GM03348 (cell line): ENCODE measurements at places on chromosomes 2 and 18.

- no peak for DNase-seq
These were observed 234.1 kb downstream of the MYT1L start for GRCh38 chr2:2096803-2097464.

DNA sequence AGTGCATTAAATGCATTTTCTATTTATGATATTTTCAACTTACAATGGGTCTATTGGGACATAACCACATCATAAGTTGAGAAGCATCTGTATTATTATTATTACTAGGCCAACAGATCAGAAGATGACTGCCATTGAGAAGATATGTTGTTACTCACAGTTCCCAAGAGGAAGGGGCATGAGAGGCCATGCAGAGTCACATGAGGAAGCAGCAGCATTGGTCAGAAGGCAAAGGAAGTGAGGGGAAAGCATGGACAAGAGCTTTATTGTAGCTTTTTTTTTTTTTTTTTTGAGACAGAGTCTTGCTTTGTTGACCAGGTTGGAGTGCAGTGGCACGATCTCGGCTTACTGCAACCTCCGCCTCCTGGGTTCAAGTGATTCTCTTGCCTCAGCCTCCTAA is 66.2 kb upstream of the LCLAT1 start:
- DNase-seq = no peak

DNA sequence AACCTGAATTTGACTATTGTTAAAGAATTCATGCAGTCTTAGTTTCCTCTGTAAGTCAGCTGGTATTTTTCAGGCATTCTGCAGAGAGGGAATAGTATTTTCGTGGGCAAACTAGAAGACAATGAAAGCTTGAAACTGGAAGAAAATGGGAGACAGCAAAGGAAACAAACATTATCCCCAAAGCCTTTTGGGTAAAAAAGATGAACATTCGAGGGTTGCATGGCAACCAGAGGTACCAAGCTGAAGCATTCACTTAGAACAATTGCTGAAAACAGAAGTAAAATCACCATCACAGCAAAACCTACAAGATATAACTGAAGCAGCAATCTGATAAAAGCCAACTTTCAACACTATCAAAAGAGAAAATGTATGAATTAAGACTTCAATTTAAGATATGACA is 233.7 kb downstream of the SCG2 start:
- DNase-seq = no peak

GRCh38 chr2:181457741-181458425 is 697 bp downstream of the ITGA4 start:
- peak; percentile 58 for DNase-seq

- no peak for DNase-seq
These were observed 216.3 kb downstream of the TMX3 start for GRCh38 chr18:68498636-68499035.
